NCI-H2171 treated with DMSO at 0.1 percent for 48 hours (cell line): ENCODE measurements at places on chromosomes 2 and 18.

- no peak for DNase-seq
These were observed 273.8 kb downstream of the ZNF521 start for GRCh38 chr18:25077944-25078723.

DNA sequence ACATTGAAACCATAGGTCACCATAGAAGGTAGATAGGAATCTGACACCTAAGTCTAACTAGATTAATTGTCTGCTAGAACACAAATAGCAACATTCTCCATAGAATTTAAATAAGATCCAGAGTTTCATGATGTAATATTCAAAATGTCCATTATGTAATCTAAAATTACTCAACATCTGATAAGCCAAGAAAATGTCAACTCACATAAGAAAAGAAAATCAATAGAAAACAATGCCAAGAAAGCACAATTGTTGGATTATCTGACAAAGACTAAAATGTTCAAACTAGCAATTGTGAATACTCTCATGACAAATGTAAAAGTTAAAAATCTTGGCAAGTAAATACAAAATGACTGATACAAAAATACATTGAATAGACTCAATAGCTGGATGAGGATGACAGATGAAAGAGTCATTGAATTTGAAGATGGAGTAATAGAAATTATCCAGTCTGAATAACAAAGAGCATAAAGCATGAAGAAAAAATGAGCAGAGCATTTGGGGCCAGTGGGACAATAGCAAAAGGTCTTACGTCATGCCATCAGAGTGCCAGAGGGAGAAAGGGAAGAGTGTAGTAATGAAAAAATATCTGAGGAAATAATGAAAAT is 358.6 kb downstream of the METTL4 start:
- DNase-seq: no peak

- no peak for DNase-seq
These were observed 234.8 kb downstream of the SOX11 start for GRCh38 chr2:5926871-5927512.

DNA sequence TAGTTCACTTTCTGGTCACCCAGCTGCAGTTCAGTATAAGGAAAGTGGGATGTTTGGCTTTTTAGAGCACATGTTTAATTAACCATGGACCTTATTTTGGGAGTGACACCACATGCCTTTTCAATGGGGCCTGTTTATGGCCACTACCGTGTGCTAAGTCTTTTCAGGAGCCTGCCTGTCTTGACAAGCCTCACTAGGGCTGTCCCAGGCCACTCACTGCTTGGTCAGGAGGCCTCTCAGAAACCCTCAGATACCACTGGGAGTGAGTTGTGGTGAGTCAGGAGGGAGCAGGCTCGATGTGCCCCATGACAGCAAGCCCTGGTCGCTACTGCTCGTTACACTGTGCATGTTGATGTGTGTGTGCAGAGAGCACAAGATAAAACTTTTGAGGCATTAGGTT is 123.0 kb downstream of the MAP4K4 start:
- no peak for DNase-seq

DNA sequence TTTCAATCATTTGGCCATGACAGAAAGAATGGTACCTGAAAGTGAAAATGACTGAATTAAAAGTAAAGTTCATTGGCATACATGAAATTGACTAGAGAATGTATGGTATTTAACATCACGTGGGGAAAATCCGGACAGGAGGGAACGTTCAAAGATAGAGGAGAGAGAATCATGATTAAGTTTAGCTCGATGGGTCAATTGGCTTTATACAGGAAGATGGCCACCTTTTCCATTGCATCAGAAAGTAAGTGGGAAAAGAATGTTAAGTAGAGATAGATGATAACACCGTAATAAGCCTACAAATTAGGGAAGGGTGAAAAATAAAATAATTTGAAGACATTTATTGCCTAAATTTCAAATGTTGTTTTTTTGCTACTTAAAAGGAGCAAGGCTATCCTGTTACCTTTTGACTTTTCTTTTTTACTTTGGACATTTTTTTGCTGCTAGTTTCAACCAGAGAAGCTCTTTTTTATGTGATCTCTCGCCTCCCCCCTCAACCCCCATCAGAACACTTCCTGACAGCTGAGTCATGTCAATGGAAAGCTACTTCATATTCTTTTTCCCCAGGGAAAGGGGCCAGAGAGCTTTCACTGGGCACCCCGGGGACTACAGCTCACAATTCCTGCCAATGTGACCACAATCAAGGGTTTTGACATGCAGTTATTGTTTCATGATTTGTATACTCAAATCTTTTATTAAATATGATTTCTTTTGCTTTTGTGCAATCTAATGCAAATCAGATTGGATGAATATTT is 767 bp upstream of the CCDC102B start:
- DNase-seq: no peak

GRCh38 chr2:82344670-82345069 is 2040.1 kb upstream of the LRRTM1 start:
- peak; percentile 1 for DNase-seq

- no peak for DNase-seq
These were observed 52.8 kb downstream of the EIF5B start for GRCh38 chr2:99389946-99390345.

- DNase-seq: peak; percentile 18
These were observed 45.1 kb upstream of the ZNF396 start for GRCh38 chr18:35422237-35422636.

GRCh38 chr2:132420816-132421805 is 4.5 kb downstream of the GPR39 start:
- DNase-seq: no peak

DNA sequence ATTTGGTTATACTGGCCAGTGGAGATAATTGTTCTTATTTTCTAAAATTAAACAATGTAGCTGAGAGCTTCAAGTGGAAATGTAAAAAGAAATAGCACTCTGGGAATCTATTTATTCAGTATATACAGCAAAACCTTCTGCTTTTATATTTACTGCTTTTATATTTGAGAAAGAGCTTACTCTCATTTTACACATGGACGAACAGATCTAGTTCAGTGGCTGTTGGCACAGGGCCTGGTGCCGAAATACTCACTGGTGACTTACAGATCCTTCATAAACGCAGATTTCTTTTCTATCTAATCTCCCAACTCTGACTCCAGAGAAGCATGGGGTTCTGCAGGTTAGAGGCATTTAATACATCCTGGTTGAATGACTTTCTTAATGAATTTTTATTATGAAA is 266.2 kb downstream of the ASXL3 start:
- DNase-seq: peak; percentile 74

DNA sequence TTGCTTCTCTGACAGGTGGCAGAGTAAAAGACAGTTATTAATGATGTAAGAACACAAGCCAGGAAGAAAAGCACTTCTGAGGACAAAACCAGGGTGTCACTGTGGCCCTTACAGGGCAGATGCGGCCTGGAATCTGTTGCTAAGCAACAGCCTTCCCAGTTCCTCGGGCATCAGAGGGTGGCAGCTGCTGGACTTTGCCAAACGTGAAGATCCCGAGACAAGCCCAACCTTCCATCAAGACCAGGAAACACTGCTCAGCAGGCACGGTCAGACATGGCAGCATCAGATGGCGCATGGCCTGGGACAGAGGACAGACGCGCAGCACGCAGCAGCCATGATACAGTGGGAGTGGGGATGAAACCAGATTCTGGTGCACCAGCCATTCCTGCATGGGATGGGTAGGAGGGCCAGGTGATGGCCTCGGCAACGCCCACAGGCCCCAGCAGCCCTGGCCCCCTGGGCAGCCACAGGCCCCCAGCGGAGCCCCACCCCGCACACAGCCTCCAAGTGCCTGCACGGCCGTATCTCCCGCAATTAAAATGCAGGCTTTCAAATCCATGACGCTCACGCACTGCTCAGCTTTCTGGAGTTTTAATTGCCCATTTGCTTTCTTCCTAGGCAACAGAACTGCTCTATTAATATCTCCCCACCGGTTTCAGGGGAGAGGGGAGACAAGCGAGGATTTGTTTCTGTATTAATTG is 89.0 kb downstream of the EIPR1 start:
- no peak for DNase-seq

GRCh38 chr2:239285071-239285931 is 115.5 kb downstream of the HDAC4 start:
- DNase-seq: no peak

- no peak for DNase-seq
These were observed 16.2 kb downstream of the SLC25A52 start for GRCh38 chr18:31744321-31745067.

DNA sequence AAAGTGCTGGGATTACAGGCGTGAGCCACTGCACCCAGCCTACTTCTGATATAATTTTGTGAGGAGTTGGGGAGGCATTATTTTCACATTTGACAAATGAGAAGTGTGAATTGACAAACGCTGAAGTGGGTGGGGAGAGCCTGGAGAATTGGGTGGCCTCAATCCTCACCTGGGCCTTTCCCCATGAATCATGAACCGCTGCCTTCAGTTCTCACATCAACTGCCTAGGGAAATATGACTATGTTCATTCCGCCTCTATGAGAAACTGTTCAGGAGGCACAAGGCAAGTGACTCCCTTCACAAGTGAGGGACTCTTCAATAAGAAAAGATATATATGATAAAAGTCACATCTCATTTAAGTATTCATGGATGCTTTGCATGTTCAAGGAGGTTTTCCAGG is 96.6 kb upstream of the RND3 start:
- no peak for DNase-seq

- DNase-seq: peak; percentile 99
These were observed 1348.0 kb upstream of the TMEFF2 start for GRCh38 chr2:193542762-193543161.

GRCh38 chr2:156563994-156564753 is 128.0 kb downstream of the GPD2 start:
- DNase-seq: no peak

DNA sequence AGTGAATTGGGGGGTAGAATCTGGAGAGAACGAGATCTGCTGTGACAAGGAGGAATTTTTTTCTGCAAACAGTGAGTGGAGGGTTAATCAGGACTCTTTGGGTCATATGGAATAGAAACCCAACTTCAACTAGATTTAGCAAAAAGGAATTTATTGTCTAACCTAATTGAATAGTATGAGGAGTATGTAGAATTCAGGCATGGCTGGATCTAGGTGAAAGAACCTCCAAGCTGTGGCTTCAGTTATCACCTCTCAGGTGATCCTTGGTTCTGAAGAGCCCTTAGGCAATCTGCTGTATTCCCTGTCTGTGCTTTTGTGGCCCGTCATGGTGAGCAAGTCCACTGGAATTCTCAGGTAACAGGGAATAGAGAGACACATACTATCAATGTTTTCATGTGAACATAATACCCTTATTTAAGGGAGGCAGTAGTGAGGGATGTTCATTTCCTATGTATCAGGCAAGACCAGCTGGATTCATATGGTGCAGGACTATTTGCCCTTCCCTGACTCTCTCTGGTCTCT is 164.7 kb downstream of the ALPK2 start:
- DNase-seq: no peak

DNA sequence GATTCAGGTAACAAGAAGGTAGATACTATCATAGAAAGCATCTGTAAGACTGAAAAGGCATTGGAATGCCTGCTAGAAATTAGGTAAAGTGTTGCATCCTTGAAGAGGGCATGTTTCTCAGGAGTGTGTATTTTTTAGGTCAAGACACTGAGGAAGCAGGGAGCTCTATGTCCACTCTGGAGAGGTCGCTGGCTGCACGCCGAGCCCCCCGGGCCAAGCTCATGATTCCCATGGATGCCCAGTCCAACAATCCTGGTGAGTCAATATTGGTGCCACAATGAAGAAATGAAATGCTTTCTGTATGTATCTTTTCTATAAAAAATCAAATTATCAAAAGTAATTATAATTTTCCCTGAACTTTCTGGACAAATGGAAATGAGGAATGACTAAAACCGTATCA is 756.7 kb downstream of the MBD2 start:
- no peak for DNase-seq

DNA sequence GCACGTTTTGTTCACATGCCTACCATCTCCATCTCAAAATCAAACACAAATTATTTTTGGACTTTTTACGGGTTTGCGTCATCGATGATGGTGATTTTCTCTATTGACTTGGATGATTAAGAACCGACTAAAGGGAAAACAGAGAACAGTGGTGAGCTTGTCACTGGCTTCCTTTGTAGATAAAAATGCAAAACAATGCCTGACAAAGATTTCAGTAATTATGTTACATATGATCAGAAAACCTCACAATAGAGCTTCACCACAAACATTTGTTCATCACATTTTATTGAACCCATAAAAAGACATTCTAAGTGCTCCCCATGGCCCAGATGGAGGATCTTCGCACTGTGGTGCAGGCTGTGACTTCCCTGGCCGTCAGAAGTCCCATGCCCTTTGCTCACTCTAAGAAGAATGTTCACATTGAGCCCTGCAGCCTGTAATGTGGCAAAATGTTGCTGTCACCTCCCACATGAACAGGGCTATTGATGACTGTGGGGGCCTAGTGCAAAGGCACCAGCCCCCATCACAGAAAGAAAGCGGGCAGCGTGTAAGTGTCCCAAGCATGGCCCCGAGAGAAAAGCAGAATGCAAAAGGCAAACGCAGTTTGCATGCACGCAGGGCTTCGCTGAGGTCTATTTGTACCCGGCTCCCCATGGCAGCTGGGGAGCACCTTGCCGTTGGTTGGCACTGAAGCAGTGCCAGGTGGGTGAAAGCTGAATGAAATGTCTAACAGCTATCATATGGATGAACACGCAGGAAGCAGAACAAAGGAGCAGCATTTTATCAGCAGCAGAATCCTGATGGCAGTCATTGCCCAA is 60.6 kb downstream of the BCL2 start:
- peak; percentile 85 for DNase-seq

DNA sequence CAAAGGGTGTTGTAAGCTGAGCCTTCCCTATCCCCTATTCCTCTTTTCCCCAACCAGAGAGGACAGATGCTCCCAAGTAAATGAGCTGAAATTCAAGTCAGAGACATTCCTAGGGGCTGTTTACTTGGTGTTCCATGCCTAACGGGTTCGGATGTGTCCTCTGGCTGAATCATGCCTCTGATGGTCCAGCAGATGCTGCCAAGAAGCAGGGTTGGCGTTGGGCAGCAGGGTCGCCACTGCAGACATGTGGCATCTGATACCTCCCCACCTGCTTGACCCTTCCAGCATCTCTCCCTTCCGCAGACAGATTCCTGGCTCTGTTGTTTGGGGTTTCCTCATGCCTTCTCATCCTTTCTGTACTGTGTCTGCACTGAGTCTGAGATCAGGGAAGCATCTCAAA is 108.3 kb downstream of the HNRNPLL start:
- DNase-seq: peak; percentile 62

DNA sequence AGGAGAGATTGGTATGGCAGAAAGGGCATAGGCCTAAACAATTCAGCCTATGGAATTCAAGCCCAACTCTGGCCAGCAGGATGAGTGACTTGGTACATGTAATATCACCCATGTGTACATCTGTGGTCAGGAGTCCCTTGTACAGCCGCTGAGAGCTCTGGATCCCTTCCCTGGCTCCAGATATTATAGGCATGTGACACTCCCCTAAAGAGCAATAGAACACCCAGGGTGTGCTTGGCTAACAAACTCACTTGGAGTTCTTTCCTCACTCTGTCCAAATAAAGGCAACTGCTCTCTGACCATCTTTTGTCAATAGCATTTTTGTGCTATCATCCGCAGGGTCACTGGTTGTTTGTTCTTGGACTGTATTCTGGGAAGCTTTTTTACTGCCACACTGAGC is 197.4 kb upstream of the NCKAP5 start:
- no peak for DNase-seq
